Stimulated activated naive B cell treated with anti-CD40 and anti-IgM and Interleukin-4, amounts not matched to agents 10 μg/mL and 1 μg/mL and 100 μg/mL, for 72 hours (primary cell): ENCODE measurements at places on chromosomes 7 and 10.

DNA sequence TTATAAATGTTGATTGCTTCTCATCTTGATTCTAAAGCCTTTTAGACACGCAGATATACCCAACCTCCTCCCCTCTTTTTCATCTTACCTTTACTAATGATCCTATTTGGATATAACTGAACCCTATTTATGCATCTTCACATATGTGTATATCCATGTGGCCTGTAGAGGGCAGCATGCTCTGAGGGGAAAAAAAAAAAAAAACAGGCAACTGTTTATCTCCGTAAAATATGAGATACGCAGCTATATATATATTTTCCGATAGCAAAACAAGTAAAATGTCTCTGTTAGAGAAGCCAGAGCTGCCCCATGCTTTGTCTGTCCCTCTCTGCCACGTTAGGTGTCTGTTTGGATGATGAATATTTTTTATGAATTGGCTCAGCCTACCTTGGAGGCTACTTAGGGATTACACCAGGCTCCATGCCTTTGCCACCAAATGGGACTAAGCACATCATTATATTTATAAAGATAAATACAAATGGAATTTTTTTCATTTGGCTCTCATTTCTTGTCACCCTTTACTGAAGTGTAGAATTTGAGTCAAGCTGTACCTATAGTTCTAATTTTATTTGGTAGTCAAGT lies 174.8 kb upstream of the FZD1 start:
- peak; percentile 4 for DNase-seq

DNA sequence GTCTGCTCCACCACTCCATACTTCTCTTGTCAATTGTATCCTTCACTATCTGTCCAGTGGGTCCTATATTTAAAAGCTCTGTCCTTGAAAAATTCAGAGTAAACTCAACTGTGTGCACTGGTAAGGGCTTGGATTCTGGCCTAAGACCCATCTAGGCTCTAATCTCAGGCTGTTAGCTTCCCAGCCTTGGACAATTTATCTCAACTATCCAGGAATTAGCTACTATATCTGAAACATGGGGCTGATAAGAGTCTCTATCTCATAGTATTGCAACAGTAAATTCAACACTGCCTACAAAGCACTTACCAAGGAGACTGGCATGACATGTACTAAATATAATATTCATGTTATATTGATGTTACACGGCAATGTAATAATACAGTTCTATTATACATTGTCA lies 303.4 kb downstream of the XPNPEP1 start:
- DNase-seq: no peak

DNA sequence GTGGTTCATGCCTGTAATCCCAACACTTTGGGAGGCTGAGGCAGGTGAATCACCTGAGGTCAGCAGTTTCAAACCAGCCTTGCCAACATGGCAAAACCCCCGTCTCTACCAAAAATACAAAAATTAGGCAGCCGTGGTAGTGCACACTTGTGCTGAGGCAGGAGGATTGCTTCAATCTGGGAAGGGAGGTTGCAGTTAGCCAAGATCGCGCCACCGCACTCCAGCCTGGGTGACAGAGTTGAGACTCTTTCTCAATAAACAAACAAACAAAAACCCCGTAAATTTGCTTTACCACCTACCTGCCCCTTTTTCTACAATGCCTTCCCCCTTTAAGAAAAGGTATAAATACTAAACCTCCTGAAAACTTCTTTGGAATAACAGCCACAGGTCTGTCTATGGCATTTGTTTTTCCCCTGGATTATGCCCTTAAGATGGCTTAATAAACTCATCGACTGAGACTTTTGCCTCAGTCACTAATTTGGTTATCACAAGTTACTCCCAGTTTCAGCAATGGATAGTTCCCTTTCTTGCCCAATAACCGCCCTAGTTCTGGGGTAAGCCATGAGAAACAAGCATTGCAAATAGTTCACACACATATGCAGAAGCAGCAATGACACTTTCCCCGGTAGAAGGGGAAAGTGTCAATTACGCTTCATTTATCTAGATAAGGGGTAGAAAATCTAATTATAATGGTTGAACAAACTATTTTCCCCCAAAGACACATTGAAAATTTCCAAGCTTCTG lies 52.8 kb upstream of the SVIL start:
- DNase-seq: no peak

DNA sequence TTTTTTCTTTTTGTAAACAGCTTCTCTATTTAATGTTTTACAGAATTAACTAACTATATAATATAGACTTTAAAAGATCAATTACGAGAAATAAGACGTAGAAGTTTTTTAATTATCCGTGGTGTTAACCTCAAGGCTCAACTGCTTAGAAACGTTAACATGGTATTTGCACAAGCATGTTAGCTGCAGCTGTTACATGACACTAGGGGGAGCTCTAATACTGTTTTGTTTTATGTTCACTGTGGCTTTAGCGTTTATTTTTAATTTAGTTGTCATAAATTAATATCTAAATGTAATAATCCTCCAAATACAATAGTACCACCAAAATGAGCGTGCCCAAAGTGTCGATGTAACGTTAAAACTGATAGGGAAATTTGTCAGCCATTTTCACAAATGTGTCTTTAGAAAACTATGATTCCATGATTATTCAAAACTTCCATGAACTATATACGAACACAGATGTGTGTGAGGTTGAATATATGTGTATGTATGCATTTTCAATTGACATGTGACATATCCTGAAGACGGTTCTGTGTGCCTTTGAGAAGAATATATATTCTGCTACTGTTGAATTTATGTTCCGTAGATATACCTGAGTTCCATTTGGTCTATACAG lies 828.8 kb upstream of the MBL2 start:
- no peak for DNase-seq

- DNase-seq: no peak
Observed at GRCh38 chr7:5681423-5681822, 100.0 kb downstream of the RNF216 start.

- no peak for DNase-seq
Observed at GRCh38 chr10:32961895-32962369, 3.9 kb upstream of the ITGB1 start.

- no peak for DNase-seq
Observed at GRCh38 chr7:130444234-130444633, 3.4 kb upstream of the CEP41 start.

DNA sequence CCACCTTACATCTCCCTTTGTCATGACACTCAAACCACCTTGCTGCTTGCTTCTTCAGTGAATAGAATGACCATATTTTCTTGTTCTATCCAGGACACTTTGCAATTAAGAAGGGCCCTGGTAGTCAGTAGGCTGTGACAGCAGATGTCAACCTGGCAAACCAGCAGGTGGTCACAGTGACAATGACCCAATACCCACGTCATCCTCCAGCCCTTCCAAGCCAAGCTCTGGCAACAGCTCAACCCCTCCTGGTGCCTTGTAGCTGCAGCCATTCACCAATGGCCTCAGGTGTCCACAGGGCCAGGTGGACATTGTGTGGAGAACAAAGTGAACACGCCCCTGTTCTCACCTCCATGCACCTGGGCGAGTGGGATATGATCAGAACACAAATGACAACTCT lies 87.6 kb upstream of the MACROH2A2 start:
- no peak for DNase-seq

GRCh38 chr7:28018446-28018845 lies 162.1 kb downstream of the JAZF1 start:
- DNase-seq: no peak

DNA sequence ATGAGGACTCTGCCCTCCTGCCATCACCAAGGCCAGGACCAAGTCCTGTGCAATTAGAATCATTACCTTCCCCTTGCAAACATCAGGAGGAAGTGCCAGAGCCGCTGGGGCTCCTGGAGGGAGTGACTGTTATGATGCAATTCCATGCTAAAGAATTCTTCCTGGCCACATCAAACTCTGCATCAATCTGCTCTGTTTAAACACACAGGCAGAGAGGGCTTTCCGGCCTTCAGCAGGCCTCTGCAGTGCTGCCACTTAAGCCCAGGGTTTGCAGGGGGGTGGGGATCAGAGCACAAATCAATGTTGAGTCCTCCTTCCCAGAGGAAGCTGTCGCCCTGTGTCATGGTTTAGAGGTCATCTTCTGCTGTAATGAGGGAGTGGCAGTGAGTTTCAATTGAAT lies 58.1 kb downstream of the CTBP2 start:
- no peak for DNase-seq

- DNase-seq: no peak
Observed at GRCh38 chr10:71984126-71984808, 20.1 kb downstream of the CHST3 start.

- DNase-seq: peak; percentile 70
Observed at GRCh38 chr7:106071356-106071998, 40.6 kb downstream of the SYPL1 start.

- no peak for DNase-seq
Observed at GRCh38 chr10:119333146-119333792, 125.9 kb downstream of the GRK5 start.

DNA sequence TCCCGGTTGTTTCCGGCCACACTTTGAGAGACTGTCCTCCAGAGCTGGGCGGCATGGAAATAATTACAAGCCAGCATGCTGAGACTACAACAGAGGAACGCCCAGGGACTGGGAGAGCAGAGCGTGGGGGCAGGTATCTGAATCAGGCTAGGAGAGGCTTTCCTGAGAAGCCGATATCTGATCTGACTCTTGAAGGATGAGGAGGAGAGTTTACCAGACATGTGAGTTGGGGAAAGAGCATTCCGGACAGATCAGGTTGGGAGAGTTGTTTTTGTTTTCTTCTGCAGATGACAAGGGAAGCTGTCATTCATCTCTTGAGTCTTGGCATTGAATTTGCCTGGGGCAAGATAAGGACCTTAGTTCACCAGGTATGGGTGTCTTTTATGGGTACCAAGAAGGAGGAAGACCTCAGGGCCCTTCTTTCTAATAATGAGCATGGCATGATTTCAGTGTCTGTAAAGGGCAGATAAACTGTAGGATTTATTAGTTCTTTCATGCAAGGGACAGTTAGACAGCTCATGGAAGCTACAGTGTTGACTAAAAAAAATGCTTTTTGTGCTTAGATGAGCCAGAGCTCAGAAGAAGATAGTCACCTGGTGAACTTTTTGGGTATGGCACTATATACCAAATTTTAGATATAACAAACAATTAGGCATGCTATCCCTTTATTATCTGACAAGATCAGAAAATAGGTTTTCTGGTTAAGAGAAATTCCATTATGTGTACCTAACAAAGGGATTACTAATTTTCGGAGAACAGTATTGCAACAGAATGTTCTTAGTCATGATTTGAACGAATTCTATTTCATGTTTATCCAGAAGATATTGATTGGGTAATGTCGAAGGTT lies 36.2 kb downstream of the WBP1L start:
- no peak for DNase-seq

DNA sequence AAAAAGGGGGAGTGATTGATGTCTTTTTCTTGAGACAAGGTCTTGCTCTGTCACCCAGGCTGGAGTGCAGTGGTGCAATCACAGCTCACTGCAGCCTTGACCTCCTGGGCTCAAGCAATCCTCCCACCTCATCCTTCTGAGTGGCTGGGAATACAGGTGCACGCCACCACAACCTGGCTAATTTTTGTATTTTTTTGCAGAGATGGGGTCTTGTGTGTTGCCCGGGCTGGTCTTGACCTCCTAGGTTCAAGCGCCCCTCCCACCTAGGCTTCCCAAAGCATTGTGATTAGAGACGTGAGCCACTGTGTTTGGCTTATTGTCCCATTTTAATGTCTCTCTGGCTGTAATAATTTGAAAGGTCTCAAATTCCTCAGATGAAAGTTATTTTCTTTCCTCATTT lies 21.8 kb downstream of the UPP1 start:
- no peak for DNase-seq

DNA sequence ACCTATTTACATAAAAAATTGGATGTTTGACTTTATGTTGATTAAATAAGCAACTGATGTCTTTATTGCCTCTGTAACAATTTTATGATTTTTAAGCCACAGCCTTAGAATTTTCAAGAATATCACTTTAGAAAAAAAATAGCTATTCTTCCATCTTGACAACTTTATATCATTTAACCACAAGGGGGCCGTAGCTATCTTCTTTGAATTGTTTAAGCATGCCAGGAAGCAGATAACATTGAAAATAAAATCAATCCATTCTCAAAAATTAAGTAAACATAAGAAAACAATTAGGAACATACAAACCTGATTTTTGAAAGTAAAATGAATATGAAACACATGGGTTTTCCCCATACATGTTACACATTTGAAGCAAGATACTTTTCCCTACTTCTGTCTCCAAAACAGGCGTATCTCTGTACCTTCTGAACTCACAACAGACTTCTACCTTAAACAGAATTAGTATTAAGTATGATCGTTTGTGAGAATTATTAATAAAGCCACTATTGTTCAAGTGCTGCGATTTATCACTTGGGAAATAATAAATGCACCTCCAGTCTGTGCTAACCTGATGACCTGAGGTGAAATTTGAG lies 209.0 kb downstream of the CACNA2D1 start:
- DNase-seq: no peak

GRCh38 chr10:122422266-122422989 lies 32.0 kb upstream of the ARMS2 start:
- DNase-seq: no peak

DNA sequence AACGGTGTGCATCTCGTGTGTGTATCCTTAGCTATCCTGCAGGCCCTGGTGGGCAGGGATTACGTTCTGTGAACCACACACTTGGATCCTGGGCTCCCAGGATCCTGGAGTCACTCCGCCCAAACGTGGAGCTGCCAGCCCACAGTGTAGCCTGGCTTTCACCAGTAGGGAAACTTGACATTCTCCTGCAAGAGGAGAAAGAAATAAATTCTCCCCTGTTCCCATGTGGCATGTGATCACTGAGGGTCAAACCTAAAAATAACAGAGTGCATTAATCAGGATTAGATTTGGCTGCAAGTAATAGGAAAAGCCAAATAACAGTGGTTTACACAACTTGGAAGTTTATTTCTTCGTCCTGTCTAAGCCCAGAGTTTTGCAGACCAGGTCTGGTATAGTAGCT lies 32.3 kb downstream of the PALD1 start:
- no peak for DNase-seq

GRCh38 chr10:49212783-49213182 lies 24.6 kb upstream of the TMEM273 start:
- DNase-seq: no peak

DNA sequence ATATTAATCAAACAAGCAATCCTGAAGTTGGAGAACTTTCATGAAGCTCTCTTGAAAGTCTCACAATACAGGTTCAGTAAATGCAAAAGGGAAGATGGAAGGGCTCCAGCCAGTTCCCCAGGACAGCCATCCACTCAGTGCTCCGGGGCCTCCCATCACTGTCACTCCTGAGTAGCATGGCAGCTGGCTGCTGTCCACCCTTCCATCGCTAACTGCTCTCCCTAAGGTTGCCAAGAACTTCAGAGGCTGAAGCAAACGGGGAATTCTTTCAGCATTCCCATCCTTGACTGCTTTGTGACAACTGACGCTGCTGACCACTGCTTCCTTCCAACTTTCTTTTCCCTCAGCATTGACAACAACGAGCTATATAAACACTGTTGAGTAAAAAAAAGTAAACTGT lies 69.1 kb downstream of the VPS41 start:
- no peak for DNase-seq
